ENCODE measurements at places on chromosomes 4 and X.

DNA sequence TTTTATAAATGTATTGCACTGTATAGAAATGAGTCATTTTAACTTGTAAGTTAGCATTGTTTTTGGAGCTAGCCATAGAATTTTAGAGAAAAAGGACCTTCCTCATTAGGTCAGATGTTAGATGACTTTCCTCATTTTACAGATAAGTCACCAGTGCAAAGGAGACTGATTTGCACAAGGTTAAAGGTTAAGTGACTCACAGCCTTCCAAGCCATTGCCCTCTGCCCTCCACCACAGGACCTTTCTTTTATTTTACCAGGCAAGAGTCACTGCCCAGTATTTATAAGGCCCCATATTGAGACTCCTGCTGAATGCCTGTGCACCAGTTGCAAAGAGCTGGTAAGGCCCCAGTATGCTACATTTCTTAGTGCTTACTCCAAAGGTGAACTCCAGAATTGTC is 4.2 kb upstream of the ABCG2 start:
- DNase-seq, result no peak

GRCh38 chrX:66203114-66203513 is 39.1 kb downstream of the HEPH start:
- DNase-seq, result no peak

DNA sequence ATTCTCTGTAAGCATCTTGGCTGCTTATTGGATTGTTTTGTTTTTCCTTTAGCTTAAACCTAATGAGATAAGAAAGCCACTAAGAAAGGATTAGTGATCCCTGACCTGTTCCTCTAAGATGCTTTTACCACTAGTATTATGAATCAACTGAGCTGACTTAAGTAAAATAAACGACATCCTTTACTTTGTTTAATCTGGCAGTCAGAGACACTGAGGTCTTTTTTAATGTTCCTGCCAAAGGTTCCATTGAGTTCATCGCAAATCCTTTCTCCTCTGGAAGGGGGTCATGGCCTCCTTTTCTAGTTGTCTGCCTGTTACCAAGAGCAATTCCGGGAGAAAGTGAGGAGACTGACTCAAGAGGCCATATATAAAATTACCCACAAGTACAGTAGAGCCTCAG is 1038.3 kb upstream of the SLIT2 start:
- no peak for DNase-seq

GRCh38 chrX:134419784-134420183 is 40.2 kb upstream of the HPRT1 start:
- DNase-seq, result no peak

GRCh38 chrX:151488677-151489076 is 74.8 kb upstream of the PASD1 start:
- peak; percentile 29 for DNase-seq

DNA sequence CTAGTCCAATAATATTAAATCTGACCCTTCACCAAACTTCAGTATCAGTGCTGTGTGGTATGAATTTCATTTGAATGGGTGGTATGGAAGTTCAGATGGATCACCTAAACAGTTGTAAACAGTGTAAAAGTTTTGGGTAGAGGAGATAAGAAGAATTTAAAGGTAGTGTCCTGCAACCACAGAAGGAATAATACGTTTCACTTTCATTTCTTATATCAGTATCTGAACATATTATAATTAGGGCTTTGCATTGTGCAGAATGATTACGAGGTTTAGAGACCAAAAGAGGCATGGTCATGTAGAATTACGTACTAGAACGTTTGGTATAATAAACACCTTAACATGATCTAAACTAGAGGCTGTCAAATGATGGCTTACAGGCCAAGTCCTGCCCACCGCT is 116.1 kb downstream of the PDLIM5 start:
- no peak for DNase-seq

DNA sequence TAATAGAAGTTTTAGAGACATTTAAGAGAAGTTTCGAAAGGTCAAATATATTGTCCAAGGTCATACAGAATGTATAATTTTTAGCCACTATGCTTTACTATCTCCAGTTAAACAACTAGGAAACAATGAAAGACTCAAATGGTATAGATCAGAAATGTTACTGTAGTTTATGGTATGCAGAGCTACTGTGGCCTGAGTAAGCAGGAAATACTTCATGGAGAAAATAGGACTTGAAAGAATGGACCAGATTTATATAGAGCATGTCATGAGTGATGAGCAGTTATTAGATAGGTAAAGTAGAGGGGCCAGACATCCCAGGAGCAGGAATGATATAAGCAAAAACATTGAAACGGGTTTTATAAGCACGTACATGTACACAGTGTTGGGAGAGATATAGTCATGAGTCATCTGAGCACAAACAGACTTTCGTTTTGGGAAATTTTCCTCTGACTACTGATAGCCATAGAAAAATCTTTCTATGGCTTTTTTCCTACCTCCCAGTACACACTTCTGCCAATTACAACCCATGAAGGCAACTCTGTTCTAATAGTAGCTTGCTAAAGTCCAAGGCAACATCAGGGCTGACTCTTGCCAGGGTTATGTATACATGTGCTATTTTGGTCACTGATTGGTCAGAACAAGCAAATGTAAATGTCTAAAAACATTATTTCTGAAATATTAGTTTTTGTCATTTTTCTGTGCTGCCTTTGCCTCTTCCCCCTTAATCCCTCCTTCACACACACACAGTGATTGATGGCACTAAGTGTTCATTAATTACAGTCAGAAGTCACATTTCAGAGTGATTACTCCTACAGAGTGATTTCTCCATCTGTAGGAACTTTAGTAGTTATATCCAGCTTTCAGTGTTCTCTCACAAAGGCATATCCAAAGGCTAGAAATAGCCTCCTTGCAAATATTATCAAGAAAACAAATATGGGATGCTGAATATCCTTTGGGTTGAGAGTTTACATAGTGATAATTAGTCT is 198.7 kb downstream of the ENOX2 start:
- DNase-seq, result peak; percentile 33

- DNase-seq, result no peak
Measured at GRCh38 chrX:124488412-124489161, 142.2 kb downstream of the SH2D1A start.

- DNase-seq, result no peak
Measured at GRCh38 chrX:781224-782204, 150.9 kb downstream of the SHOX start.

DNA sequence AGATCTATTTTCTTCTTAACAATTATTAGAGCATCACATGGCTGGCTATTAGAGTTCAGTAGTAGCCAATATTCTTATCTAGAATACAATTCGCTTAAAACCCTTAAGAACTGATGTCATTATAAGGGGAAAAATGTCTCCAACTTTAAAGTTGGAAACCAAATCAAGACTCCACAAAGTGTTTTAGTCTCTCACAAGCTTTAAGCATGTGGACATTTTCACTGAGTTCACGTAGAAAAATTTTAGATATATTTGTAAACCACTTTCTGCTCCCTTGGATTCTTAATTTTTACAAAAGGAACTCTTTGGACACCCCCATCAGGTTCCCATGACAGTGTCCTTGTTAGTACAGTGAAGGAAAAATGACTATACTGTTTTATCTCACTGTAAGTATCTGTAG is 123.9 kb upstream of the NAP1L5 start:
- DNase-seq, result no peak

GRCh38 chrX:101397779-101398178 is 7.0 kb downstream of the RPL36A start:
- DNase-seq, result peak; percentile 4

GRCh38 chr4:168632301-168632725 is 135.5 kb downstream of the PALLD start:
- DNase-seq, result no peak

DNA sequence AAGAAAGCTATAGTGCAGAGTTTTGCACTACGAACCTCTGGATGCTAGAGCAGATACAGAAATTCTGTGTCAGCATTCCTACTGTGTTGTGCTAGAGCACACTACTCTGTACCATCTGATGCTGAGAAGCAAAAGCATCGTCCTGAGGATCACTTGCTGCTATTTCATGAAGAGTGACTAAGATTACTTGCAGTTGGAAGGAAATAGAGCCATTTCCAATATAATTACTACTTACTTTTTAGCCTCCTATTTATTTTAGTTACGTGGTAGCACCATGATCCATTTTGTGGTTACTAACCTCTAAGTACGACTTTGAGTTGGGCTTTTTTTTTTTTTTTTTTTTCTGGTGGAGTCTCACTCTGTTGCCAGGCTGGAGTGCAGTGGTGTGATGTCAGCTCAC is 226.7 kb downstream of the PALLD start:
- no peak for DNase-seq

DNA sequence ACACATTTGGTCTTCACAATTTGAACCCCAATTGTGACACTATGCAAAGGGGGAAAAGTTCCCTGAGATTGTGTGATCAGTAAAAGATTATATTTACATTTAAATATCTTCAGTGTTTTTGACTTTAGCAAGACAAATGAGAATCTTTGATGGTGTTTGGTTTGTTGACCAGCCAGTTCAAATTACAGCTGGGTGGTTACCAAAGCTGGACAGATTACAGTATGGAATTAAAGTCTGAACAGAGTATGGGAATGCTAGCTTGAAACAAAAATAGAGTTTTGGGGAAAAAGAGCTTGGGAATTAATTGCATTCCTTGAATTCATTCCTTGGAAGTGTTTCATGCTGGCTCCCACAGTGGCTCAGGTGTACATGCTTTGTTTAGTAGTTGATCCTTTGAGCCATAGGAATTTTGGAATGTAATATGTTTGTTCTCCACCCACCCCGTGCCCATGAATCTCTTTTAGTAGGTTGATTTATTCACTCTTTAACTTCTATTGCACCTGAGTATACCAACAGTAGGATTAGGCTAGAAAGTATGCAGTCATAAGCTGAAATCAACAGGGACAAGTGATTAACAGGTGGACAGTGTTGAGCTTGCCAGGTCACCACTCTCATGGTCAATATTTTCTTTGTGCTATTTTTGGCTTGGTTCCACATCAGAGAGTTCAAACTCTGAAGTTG is 81.1 kb upstream of the HELT start:
- DNase-seq, result no peak

GRCh38 chrX:73930300-73930699 is 367.3 kb downstream of the CHIC1 start:
- DNase-seq, result peak; percentile 33

DNA sequence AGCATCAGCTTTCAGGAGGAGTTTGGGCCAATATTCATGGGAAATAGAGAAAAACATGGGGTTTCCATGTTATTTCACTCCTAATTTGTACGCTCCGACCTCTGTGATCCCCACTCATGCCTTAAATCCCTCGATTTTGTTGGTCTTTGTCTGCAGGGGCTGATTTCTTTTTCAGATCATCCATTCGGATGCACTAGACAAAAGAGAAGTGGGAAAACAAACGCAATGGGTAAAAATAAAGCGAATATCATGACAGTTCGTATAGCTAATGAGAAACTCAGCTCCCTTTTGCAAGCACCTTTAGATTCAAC is 139.1 kb upstream of the PLAC1 start:
- DNase-seq, result no peak

GRCh38 chr4:1113311-1114009 is at the start of gene RNF212:
Gene RNF212, minus strand, starts transcription at chr4:1113564. Its CDS starts 100 bp downstream, at chr4:1113464.
- DNase-seq, result no peak

DNA sequence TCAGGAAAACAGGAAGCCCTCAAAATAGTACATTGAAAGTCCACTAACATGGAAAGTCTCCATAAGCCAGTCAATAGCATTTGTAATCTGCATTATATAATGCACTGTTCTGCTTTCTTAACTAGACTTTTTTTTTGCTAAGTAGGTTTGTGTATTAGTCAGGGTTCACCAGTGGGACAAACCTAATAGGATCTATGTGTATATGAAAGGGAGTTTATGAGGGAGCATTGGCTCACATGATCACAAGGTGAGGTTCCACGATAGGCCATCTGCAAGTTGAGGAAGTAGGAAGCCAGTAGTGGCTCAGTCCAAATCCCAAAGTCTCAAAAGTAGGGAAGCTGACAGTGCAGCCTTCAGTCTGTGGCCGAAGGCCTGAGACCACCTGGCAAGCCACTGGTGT is 116.0 kb downstream of the MXRA5 start:
- no peak for DNase-seq

DNA sequence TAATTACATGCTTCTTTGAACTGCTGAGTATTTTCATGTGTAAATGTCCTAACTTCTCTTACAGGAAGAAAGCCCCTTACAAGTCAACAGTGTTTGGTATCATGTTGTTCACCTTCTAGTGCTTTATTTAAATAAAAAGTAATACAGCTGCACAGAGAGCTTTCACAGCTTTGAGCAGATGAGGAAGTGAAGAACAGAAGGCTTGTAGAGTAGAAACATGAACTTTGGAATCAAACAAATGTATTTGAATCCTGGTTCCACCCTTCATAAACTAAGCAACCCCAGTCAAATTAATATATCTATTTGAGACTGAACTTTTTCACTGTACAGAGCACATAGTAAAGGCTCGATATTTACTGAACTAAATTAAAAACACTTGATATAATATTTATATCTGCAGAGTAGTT is 120.5 kb downstream of the CAMK2D start:
- DNase-seq, result no peak

DNA sequence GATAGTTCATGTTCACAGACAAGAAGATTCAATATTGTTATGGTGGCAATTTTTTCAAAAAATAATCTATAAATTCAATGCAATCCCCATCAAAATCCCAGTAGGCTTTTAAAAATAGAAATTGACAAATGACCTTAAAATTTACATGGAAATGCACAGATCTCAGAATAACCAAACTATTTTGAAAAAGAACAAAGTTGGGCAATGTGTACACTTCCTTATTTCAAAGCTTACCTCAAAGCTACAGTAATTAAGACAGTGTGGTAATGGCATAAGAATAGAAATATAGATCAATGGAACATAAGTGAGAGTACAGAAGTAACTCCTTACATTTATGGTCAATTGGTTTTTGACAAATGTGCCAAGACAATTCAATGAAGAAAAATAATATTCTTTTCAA is 39.0 kb downstream of the FRMD7 start:
- no peak for DNase-seq

GRCh38 chrX:11750046-11750445 is 8.0 kb upstream of the MSL3 start:
- DNase-seq, result no peak

DNA sequence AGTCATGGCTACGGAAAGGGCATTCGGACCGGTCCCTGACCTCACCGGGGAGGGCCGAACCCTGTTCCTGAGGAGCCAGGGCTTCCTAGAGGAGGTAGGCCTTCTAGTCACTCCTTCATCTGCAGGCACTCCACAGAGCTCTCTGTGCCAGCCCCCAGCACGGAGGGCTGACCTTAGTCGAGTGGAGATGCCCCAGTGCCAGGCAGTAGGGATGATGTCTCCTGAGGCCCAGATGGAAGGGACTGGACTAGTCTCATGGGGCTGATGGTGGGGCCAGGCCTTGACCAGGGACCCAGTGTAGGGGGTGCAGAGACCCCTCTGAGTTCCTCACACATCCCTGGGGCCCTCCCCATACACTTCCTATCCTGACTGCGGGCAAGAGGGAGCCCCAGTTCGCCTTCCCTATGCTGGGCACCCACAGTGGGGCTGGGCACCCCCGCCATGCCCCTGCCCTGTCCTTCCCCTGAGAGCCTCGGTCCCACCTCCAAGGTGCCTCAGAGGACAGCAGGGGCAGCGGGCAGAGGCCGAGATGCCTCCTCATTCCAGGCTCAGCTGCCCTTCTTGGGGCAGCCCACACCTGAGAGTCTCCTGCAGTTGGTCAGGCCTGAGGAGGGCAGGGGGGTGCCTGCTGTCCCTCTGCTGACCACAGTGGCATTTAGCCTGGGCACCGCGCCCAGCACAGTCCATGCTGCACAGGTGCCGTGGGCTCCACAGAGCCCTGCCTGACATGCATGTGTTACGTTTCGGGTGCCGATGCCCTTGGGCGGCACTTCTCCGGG is 1.4 kb upstream of the MSANTD1 start:
- DNase-seq, result no peak

All from NCI-H226 (cell line).